ENCODE measurements at places on chromosomes 1 and 21. TPM values are rescaled to one million over a fixed set of nuclear protein-coding genes. Genes with fewer than 3 reads are reported as not detected.

- no peak for DNase-seq
Observed at GRCh38 chr1:108646265-108646647, 14.6 kb downstream of the HENMT1 start.

DNA sequence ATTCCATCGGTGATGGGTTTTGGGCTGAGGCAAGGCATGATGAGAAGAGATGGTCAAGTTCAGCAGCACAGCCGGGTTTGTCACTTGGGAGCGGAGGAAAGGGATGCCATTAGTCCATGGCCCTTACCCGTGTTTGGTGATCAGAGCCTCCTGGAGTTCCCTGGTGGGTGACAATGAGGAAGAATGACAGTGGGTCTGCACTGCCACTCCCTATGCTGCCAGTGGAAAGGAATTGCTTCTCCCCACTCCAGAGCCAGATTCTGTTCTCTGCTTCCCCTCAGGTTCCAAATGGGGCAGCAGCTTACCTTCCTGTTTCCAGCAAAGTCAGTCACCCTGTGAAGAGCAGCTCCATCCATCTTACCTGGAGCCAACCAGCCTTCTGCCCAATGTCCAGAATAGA, 393.1 kb downstream of the PTPRU start:
- DNase-seq = no peak

- no peak for DNase-seq
Observed at GRCh38 chr1:174075245-174075692, 53.1 kb upstream of the RC3H1 start.

- DNase-seq = no peak
Observed at GRCh38 chr1:1004780-1005697, 5.1 kb upstream of the HES4 start.

GRCh38 chr1:2314273-2314802, 77.0 kb downstream of the MORN1 start:
- no peak for DNase-seq

- no peak for DNase-seq
Observed at GRCh38 chr1:58392083-58392482, 154.4 kb downstream of the OMA1 start.

- DNase-seq = no peak
Observed at GRCh38 chr1:77473690-77474089, 191.9 kb downstream of the AK5 start.

DNA sequence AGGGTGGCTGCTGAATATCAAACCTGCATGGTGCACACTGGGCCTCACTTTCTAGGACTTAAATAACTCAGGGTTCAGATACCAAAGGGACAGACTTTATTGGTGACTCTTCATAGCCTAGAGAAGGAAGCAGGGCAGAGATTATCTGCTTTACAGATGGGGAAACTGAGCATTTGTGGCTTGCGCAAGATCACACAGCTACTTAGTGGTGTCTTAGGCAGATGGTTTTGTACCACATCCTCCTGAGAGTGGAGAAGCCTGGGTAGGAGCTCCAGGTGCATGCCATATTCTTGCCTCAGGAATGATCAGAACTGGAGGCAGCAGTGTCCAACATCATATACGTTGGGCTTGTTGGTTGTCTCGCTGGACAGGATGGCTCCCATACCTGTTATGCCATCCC, 6.8 kb upstream of the DPH2 start:
- no peak for DNase-seq

GRCh38 chr1:223109581-223110026, 33.4 kb downstream of the TLR5 start:
- no peak for DNase-seq

- DNase-seq = no peak
Observed at GRCh38 chr1:185367218-185367617, 50.2 kb upstream of the IVNS1ABP start.

- no peak for DNase-seq
Observed at GRCh38 chr21:36994501-36995158, 11.9 kb upstream of the RIPPLY3 start.

DNA sequence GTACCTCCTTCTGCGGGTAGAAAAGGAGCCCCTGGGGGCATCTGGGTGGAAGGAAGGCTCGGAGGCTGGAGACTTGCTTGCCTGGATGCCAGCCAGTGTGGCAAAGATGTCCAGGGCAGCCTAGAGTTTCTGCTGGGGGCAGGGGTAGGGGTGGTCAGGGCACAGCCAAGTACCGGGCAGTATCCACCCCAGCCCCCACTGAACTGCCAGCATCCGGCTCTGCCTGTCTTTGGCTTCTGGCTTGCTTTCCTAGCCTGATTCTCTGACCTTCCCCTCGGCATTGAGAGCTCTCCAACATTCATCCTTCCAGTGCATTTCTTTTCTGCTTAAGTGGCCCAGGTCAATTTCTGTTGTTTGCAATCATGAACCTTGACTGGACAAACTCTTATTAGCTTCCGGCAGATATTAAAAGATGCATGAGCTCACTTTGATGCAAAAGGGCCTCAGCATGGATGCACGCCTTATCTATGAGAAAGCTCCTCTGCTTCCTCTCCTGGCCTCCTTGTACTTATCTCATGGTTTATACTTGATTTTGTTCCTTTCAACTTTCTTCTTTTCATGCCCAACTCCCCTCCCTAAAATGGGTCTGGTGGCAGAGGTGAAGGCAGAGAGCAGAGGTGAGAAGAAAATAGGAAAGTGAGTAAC, 116.9 kb downstream of the HLCS start:
- DNase-seq = no peak

DNA sequence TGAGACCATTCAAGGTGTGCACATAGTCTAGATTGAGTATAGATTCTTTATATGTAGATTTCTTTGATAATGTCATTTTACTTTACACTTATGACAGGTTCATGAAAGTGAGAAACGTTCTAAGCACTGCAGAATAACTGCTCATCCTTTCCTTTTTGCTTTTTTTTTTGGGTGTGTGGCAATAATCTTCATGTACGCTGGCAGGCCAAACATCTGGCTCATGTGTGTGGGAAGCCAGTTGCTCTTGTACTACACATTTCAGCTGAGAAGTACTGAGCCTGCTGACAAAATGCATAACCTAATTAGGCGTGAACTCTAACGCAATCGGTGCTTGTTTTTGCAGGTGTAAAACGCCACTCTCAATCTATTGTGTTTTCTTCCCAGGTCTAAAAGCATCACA, 350.8 kb upstream of the KAZN start:
- DNase-seq = no peak

GRCh38 chr1:39268112-39268581, 63.7 kb downstream of the MACF1 start:
- peak; percentile 71 for DNase-seq

- no peak for DNase-seq
Observed at GRCh38 chr1:63807046-63807445, 33.2 kb downstream of the ROR1 start.

- DNase-seq = no peak
Observed at GRCh38 chr1:98260839-98261238, 340.0 kb upstream of the DPYD start.

GRCh38 chr1:30684881-30685795, 38.2 kb downstream of the MATN1 start:
- DNase-seq = no peak

LRRC53 gene
- not detected for total RNA-seq

ANKRD45 gene
- 0.56 TPM for total RNA-seq

RRP15 gene
- 6.2 TPM for total RNA-seq
